ENCODE measurements at places on chromosomes 12 and 14.

GRCh38 chr12:131915823-131916222 is 13.3 kb upstream of the PUS1 start:
- no peak for DNase-seq

- no peak for DNase-seq
These were observed 14.2 kb upstream of the RIOX1 start for GRCh38 chr14:73476451-73476931.

- DNase-seq = no peak
These were observed 62.1 kb downstream of the ATG14 start for GRCh38 chr14:55349565-55349964.

GRCh38 chr14:96805956-96806355 is 8.8 kb downstream of the VRK1 start:
- no peak for DNase-seq

- peak; percentile 89 for DNase-seq
These were observed 231.2 kb downstream of the AKAP6 start for GRCh38 chr14:32560209-32560857.

DNA sequence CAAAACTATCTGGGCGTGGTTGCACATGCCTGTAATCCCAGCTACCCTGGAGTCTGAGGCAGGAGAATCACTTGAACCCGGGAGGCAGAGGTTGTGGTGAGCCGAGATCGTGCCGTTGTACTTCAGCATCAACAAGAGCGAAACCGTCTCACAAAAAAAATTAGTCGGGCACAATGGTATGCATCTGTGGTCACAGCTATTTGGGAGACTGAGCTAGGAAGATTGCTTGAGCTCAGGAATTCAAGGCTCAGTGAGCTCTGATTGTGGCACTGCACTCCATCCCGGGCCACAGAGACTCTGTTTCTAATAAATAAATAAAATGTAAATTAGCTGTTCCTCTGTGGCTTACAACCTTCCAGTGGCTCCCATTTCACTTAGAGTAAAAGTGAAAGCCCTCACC is 28.0 kb downstream of the RCOR1 start:
- peak; percentile 30 for DNase-seq

GRCh38 chr12:5770727-5771126 is 174.3 kb downstream of the ANO2 start:
- DNase-seq = no peak

- DNase-seq = peak; percentile 65
These were observed 4.5 kb downstream of the NOP2 start for GRCh38 chr12:6563448-6564050.

DNA sequence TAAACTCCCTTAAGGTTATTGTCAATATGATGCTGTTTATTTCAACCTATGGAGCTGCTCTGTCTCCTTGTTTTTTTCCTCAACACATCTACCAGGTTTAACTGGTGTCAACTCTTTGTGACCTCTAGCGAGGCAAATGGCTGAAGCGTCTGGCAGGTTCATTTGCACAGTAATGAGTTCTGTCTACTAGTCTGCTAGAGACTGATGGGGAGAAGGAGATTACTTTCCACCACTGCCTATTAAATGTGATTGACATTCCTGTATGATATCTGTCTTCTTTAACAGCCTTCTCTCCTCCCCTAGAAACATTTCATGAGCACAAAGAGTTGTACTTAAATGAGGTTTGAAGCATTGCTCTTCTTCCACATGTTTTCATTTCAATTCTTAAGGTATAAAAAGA is 253.7 kb downstream of the SLC6A15 start:
- no peak for DNase-seq

DNA sequence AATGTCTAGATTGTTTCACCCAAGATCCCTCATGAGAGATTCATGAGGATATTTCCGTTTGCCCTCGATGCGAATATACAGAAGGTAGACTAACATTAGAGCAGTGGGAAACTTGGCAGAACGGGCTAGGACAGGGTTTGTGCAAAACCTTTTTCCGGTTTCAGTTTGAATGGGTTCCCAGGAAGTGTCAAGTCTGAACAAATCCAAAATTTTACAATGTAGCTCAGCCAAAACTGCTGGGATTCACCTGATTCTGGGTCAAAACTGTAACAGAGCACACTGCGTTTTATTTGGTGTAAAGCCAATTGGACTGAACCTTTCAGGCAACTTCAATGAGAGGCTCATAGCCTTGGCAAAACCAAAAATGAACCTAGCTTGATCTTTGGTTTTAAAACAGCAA is 337.8 kb upstream of the DIO2 start:
- no peak for DNase-seq

DNA sequence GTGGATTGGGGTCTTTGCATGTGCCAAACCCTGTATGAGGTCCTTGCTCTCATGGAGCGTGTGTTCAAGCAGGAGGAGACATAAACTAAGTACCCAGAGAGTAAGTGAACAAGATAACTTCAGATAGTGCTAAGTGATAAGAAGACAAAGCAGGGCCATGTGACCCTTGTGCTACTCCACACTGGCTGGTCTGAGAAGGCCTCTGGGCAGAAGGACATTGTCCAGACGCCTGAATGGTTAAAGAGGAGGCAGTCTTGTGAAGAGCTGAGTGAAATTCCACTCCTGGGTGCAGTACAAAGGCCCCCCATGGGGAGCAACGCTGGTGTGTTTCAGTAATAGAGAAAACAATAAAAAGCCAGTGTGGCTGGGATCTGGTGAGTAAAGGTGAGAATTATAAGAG is 93.3 kb upstream of the RIC8B start:
- DNase-seq = no peak

GRCh38 chr14:63581491-63581890 is 38.3 kb upstream of the PPP2R5E start:
- DNase-seq = no peak

DNA sequence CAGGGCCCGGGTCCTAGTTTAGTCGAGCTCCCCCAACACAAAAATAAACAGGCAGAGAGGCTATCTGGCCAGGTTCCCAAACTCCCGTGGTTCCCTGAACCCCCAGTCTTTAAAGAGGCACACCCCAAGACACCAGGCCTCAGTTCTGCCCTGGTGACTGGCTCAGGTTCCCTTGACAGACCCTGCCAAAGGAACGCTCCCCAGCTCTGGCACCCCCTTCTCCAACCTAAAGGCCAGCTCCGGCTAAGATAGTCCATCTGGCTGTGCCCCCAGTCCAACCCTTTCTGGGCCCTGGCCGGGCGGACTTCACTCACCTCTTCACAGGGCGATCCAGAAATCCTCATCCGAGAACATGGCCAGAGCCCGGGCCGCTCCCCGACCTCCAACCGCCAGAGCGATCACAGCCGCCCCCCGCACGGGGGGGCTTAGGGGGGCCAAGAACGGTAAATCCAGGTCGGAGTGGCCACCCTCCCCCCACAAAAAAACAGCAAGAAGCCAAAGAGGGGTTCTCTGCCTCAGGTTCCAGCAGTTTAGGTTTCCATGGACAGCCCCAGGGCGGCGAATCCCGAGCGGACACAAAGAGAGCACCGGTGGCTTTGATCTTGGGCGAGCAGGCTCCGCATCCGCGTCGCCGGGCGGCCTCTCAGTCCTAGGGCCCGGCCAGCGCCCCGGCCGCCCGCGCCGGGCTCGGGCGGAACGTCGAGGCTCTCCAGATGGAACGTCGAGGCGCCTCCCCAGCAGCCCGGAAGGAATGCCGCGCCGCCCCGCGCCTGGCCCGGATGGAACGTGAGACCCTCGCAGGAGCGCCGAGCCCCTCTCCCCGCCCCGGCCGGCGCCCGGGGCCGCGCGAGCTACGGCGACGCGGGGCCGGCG is 1.1 kb downstream of the KMT2D start:
- peak; percentile 73 for DNase-seq

DNA sequence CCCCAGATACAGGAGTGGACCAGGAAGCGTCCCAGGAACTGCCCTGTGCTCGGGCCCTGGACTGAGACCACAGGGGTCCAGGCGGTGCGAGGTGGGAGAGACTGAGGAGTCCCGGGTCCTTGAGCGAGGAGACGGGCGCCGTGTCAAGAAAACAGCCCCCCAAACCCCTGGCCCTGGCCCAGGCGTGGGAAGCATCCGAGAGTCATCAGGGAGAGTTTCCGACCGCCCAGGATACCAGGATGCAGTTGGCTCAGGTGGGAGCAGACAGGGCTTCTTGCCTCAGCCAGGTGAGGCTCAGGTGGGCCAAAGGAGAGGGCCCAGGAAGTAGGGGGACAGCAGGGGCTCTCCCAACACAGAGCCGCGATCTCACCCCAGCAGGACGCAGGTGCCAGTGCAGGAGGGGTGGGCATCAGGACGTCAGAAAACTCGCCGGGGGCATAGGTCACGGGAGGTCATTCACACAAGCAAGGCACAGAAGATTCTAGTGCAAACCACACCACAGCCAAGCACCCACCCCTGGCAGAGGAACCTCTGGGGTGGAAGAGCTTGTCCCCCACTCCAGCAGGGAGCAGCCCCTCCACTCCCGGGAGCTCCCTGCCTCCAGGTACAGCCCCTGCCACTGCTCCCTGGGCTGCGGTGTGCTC is 102.5 kb upstream of the EIF5 start:
- DNase-seq = no peak

DNA sequence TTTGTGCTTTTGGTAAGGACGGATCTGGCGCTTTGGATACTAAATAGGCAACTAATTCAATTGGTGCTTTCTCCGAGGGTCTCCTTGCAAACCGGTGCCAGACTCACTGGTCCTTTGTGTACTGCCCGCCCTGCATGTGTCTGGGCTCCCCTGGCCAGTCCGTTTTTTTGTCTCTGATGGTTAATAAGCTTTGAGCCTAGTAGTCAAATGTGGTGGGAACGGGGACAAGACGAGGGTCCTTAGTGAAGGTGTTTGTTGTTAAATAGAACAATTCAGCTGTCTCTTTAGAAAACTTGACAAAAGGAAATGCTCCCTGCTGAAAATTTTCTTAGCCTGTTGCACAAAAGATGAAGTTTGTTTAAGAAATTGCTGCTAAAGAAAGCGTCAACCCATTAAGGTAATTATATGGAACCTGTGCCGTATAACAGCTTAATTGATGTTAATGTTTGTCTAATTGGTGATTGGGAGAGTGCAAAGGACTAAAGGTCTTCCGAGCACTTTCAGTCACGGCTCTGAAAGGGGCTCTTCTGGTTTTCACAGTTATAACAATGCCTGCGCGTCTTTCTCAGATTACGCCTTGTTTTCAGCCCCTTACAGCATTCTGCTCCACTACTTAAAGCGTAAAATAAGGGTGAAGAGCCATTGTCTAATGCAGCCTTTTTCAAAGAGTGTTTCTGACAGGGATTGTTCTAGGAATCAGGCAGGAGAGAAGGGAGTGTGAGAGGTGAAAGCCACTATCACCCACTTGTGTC is 537.4 kb downstream of the PRKD1 start:
- no peak for DNase-seq

DNA sequence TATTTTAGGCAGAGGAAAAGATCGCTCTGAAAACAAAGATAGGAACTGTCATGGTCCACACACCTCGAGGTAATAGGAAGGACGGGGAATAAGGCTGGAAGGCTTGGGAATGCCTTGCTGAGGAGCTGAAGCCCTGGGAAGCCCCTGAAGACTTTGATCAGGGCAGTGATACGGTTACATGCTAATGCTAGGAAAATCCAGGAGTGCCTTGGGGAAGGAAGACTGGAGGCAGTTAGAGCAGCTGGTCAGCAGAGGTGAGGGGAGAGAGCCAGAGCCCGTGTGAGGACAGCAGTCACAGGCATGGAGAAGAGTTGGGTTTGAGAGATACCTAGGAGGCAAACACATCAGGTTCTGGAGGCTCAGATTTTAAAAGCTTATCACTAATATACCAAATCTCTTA is 8.6 kb upstream of the YY1 start:
- DNase-seq = no peak

DNA sequence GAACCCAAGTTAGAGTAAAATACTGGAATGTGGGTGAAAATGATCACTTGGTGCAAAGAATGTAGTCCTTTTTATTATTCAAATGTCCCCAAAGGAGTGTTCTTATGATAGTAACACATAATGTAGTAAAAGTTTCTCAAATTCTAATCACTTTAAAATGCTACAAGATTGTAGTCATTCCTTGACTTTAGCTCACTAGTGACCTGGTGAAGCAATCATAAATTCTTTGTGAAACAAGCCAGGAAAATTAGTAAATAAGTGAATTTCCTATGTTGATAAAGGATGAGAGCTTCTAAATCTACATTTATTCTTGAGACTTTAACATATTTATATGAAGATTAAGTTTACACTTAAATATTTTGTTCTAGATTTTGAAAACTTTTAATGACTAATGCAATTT is 30.7 kb upstream of the SLC17A8 start:
- DNase-seq = peak; percentile 29

GRCh38 chr14:100150932-100151587 is 8.4 kb downstream of the DEGS2 start:
- DNase-seq = no peak

GRCh38 chr14:75985618-75986438 is at the start of gene IFT43:
Gene IFT43 (plus strand): TSS chr14:75985763. CDS start chr14:75985787, 24 bp downstream.
- DNase-seq = peak; percentile 93

GRCh38 chr12:122785503-122785902 is 11.1 kb downstream of the CCDC62 start:
- DNase-seq = no peak

DNA sequence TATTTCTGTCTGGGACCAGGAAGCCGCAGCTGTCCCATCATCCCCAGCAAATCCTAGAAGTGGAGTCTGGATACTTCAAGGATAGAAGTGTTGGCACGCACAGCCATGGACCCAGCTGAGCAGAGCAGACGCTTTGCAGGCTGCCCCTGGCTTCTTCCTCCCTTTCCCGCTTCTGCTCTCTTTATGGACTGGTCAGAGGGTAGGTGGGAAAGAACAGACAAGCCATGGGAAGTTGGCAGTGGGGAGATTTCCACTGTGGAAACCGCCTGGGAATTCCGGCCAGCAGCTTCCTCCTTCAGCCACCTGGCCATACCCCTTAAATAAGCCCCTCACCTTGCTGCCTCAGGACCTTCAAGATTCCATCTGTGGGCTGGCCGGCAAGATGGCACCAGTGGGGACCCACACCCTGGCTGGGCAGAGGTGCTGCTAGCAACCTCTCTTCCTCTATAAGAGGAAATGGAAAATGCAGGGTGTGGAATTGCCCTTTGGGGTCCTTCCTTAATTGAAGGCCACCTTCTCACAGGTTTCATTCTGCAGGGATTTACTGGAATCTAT is 20.6 kb downstream of the OTUB2 start:
- DNase-seq = no peak

GRCh38 chr14:98962118-98962517 is 309.9 kb downstream of the BCL11B start:
- DNase-seq = no peak

DNA sequence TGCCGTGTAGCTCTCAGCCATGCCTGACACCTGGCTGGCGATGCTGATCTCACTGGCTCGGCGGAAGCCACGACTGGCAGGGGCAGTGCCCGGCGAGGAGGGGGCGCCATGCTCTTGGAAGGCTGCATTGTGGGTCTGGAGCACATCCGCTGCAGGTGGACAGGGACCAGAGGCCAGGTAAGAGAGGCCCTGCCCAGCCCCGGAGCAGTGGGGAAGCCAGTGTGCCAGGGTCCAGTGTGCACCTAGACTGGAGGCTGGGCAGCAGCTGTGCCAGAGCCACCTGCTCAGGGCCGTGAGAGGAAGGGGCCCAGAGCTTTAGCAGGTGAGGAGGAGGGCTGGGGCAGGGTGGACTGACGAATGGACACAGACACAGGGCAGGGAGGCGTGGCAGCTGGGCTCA is 10.1 kb downstream of the ARL6IP4 start:
- no peak for DNase-seq
